Stimulated activated CD4-positive, alpha-beta T cell treated with anti-CD3 and anti-CD28 coated beads, Interleukin-1b, Interleukin-23, amount 100 ng/mL, for 48 hours (primary cell): ENCODE measurements at places on chromosomes 3 and 15.

GRCh38 chr3:146542179-146542578 is 2.2 kb downstream of the PLSCR1 start:
- no peak for DNase-seq

GRCh38 chr3:14282001-14282705 is 103.5 kb downstream of the LSM3 start:
- DNase-seq: no peak

DNA sequence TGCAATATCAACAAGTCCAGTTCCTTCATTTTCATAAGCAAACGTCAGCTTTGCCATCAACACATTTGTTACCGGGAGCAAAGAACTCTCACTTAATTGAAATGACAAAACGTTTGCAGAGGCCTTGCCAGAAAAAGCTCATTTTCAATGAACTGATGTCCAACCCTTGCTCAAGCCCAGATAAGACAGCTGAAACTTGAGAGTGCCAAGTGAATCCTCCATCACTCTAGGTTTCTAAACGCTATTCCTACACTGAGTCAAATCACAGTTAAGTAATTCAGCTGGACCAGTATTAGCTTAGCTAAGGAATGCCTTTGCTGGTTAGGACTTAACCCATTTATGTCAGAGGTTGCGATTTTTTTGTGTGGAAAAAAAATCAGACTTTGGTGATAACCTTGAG is 11.5 kb downstream of the CHSY1 start:
- no peak for DNase-seq

GRCh38 chr3:16199769-16200168 is 25.3 kb downstream of the GALNT15 start:
- DNase-seq: peak; percentile 13

- no peak for DNase-seq
Observed at GRCh38 chr3:14210290-14210688, 31.7 kb downstream of the LSM3 start.

DNA sequence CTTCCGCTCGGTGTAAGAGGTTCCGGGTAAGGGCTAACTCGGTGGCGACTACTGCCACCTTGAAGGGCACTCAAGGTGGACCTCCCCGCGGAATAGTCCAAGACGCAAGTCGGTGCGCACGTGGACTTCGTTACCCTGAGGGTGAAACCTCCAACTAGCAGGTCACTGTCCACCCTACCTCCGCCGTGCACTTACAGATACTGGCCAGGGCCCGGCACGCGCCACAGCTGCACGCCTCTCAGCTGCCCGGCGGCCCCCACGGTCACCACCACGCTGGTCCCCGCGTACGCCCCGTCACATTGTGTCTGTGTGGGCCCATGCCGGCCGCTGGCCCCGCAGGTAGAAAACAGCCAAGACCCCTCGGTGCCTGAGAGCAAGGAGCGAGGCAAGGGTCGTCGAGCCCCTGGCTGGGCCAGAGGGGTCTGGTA is 1.1 kb downstream of the LTK start:
- DNase-seq: no peak

- DNase-seq: peak; percentile 32
Observed at GRCh38 chr3:48299746-48300712, 33.4 kb downstream of the SPINK8 start.

DNA sequence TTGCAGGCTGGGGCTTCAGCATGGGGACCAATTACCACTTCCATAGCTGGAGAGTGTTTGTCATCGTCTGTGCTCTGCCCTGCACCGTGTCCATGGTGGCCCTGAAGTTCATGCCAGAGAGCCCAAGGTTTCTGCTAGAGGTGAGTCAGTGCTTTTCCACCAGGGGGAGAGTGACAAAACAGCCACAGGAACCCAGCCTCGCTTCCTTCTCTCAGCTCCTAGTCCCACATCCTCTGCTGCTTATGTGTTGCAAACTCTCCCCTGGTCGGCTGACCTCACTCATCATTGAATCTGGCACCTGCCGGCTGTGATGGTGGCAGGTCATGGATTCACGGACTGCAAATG is 158.3 kb downstream of the SV2B start:
- peak; percentile 11 for DNase-seq

DNA sequence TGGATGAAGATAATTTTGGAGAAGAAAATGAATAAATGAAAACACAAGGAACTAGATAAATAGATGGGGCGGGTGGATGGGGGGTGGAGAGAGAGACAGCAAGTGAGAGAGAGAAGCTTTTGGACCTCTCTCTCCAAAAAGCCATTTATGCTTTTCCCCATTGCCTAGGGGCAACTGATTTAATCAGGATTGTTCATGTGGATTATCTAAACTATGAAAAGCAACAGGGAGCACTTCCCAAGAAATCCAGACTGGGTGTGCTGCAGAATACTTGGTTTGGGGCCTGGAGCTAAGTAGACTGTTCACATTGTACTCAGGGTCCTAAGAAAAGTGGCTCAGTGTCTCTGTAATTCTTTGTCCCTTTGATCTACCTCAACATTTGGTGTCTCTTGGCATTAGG is 367.0 kb downstream of the TIGIT start:
- no peak for DNase-seq

- no peak for DNase-seq
Observed at GRCh38 chr15:27250223-27250622, 279.2 kb downstream of the GABRG3 start.

- peak; percentile 92 for DNase-seq
Observed at GRCh38 chr15:74402873-74403587, 30.7 kb downstream of the SEMA7A start.

- no peak for DNase-seq
Observed at GRCh38 chr3:177894081-177894728, 642.0 kb upstream of the KCNMB2 start.

DNA sequence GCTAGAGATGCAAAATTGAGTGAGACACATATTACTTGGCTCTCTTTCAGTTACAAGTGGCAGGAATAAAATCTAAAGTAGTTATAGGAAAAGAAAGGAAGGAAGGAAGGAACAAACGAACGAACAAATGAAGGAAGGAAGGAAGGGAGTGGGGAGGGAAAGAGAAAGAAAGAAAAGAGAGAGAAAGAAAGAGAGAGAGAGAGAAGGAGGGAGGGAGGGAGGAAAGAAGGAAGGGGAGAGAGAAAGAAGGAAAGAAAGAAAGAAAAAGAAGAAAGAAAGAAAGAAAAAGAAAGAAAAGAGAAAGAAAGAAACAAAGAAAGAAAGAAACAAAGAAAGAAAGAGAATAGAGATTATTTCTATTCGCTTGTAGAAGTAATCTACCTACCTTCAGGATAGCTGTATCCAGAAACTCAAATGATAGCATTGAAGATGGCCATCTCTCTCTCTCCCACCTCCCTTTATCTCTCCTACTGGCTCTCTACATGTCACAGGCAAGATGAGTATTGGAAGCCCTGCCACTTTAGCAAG is 229.7 kb upstream of the TLE3 start:
- no peak for DNase-seq

DNA sequence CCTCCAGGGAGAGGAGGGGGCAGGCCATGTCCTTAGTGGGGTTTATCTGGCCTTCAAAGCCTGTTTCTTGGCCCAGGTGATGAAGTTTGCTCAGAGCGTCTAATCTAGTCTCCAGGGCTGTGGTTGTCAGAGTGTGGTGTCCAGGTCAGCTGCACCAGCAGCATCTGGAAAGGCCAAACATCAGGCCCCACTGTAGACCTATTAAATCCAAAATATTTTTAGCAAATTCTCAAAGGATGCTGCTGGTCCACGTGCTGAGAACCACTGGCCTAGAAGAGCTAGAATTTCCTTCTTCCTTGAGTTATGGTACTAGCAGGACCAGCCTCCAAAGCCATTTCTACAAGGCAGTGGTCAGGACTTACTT is 28.9 kb downstream of the SLC28A1 start:
- DNase-seq: no peak

DNA sequence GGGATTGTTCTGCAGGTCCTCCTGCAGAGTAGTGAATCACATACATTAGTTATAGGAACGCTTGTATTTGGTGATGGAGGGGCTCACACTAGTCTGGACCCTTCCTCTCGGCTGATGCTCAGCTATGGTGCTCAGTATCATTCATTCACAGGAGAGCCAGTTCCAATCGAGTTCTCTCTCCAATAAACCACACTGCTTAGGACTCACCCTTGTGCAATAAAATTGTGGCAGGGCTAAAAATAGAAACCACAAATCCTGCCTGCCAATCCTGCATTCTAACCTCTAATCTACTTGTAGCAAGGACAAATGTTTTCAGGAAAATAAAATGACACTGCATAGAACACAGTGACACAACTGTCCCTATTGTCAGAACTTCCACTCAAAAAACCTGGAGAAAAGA is 138.4 kb upstream of the TBL1XR1 start:
- DNase-seq: no peak

GRCh38 chr3:62229908-62230307 is 143.4 kb downstream of the FEZF2 start:
- no peak for DNase-seq

DNA sequence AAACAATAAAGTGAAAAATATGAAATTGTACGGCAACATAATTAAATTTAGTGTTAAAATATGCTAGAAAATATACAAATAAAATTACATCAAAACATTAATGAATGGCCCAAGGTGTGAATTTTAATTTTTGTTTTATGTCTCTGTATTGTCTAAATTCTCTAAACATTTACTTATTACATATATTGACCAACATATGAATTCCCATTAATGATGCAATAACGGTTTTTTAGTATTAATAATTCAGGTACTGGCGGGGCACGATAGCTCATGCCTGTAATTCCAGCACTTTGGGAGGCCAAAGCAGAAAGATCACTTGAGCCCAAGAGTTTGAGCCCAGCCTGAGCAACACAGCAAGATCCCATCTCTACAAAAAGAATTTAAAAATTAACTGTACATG is 20.6 kb upstream of the XRN1 start:
- no peak for DNase-seq

DNA sequence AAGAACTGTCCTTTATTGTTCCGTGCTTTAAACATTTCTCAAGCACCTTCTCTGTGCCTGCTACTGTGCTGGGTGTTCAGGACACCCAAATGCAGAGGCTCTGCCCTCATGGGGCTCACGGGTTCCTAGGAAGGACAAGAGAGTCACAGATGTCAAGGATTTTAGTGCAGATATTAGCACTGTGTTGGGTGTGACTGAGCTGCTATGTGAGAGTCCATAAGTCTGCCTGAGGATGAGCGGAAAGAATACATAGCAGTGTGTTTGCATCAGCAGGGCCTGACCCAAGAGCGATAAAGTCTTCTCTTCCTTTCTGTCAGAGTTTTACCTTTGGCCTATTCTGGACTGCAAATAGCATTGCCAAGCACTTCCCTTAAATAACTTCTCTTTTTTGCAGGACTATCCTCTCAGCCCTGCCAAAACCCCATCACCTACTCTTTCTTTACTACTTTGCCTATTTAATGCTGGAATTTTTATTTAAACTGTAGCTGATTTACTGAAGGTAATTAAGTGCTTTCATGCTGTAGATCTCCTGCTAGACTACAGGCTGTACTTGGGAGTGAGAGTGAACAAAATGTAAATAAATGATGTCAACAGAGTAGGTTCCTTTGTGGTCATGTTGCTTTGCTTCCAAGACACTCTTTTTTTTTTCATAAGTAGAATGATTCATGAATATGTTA is 459.4 kb upstream of the TPRG1 start:
- no peak for DNase-seq

GRCh38 chr3:102054543-102055080 is 205.3 kb downstream of the NFKBIZ start:
- no peak for DNase-seq

DNA sequence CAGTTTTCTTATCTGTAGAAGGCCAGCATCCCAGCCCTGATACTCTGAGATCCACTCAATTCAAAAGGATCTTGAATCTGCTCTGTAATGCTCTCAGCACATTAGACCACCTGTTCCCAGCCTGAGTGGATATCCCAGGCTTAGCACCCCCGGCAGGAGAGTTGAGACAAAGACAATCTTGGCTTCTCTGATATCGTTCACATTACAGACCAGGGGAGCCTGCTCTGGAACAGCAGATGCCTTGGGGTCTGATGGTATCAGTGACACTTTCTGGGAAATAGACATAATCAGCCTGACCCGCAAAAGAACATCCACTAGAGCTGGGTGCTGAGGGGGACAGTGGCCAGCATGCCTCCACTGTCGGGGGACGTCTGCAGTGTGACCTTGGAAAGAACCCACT is 70.6 kb downstream of the BDH1 start:
- no peak for DNase-seq
